ENCODE measurements at places on chromosomes 2 and 18.
A peak's percentile ranks its signal among the peaks of the same experiment; 100 is the strongest.

- no peak for DNase-seq
These were observed 221.3 kb downstream of the MBD2 start for GRCh38 chr18:54003195-54003594.

DNA sequence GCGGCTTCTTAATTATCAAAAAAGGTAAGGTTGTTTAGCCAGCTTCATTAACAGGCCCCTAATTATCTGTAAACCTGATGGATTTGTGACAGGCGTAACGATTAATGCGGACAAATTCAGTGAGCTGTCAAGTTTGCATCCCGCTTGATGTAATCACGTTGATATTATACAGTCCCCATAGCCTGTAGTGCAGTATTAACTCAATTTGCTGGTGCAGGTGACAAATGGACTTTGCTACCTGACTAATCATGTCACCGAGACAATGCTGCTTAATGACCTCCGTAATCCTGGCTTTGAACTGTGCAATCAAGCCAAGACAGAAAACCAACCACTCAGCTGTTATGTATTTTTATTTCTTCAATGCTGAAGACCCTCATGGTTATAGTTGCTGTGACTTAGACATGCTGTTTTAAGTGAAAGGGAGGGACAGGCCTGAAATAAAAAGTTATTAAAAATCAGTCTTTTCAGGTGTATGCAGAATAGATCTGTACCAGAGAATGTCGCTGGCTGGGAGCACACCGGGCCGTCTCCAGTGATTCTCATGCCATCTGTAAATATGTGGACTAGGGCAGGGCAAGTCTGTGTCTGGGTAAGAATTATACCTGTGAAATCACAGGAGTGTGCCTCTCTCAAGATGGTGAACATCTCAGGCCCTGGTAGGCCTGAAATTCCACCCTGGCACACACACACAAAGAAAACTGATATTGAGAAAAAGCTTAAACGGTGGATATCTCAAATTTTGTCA, 4.3 kb downstream of the TSHZ1 start:
- DNase-seq: no peak

GRCh38 chr2:56068746-56069145, 115.0 kb upstream of the CCDC85A start:
- no peak for DNase-seq

- no peak for DNase-seq
These were observed 18.2 kb downstream of the C2orf69 start for GRCh38 chr2:199929262-199929661.

GRCh38 chr2:164824872-164825271, 16.8 kb downstream of the COBLL1 start:
- DNase-seq: peak; percentile 28

GRCh38 chr2:128784626-128785306, 466.1 kb upstream of the HS6ST1 start:
- no peak for DNase-seq

GRCh38 chr2:105690566-105690965, 54.1 kb upstream of the NCK2 start:
- DNase-seq: no peak

- DNase-seq: no peak
These were observed 125.3 kb downstream of the TMEM131 start for GRCh38 chr2:97870396-97870843.

- no peak for DNase-seq
These were observed 249.8 kb downstream of the ANAPC1 start for GRCh38 chr2:111634050-111634794.

DNA sequence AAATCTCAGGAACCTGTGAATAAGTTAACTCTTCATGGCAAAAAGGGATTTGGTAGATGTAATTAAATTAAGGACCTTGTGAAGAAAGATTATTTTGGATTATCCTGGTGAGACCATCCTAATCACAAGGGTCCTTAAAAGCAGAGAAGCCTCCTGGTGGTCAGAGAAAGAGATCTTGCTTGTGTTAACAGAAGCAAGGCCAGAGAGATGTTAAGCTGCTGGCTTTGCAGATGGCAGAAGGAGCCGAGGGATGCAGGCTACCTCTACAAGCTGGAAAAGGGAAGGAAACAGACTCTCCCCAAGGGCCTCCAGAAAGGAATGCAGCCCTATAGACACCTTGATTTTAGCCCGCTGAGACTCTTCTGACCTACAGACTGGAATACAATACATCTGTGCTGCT, 197.0 kb downstream of the STK39 start:
- no peak for DNase-seq

GRCh38 chr18:55343396-55344073, 244.5 kb downstream of the TCF4 start:
- DNase-seq: no peak

GRCh38 chr18:47593744-47594472, 336.6 kb downstream of the SMAD2 start:
- DNase-seq: peak; percentile 51

GRCh38 chr2:54308186-54308585, 52.2 kb upstream of the TSPYL6 start:
- DNase-seq: no peak

- no peak for DNase-seq
These were observed 361.2 kb downstream of the LRRTM4 start for GRCh38 chr2:77161009-77161408.

GRCh38 chr2:226799976-226800940, 638 bp upstream of the IRS1 start:
- peak; percentile 25 for DNase-seq

- DNase-seq: no peak
These were observed 23.9 kb downstream of the SPTBN1 start for GRCh38 chr2:54480025-54480424.

DNA sequence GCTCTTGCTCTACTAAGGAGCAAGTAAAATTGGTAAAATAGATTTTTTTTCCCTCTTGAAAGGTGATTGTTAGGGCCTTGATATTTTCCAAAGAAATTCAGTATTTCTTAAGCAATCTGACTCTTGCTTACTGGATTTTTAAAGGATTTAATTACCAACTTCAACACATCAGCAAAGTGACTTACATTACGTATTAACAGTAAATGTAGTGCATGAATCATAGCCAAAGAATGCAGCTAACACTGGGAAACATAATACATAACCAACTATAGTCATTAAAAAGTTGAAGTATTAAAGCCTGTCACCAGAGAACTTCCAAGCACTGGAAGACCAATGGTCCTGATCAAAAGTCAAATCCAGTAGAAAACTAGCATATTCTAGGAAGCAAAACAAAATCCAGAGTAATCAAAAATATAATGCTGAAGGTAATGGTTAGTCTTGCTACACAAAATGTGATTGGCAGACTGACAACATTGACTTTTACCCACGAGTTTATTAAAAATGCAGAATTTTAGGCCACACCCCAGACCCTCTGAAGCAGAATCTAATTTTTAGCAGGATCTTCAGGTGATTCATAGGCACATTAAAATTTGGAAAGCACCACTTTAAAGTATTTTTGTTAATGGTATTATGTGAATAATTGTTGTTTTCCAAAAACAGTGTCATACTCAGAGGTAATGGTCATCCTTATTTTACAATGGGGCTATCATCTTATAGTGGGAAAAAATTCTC, 31.8 kb upstream of the CAVIN2 start:
- no peak for DNase-seq

GRCh38 chr2:38394903-38395341, 17.8 kb upstream of the ATL2 start:
- no peak for DNase-seq

- DNase-seq: peak; percentile 48
These were observed 103.7 kb upstream of the THOC1 start for GRCh38 chr18:371609-371982.

DNA sequence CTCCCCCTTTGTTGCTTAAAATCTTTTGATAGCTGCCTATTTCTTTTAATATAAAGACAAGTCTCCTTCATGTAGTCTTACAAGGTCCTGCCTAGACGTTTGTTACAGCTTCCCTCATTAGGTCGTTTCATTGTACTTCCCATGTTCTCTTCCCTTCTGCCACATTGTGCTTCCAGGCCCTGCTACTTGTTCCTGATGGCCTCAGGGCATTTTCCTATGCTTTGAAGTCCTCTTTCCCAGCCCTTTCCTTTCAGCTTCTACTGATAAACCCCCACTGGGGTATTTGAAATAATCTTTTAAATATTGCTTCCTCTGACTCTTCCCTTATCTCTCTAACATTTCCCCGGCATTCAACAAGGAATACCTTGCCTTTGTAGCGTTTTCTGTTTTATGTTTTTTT, 67.4 kb downstream of the UBE2E3 start:
- DNase-seq: no peak

- DNase-seq: no peak
These were observed 47.5 kb upstream of the MAP3K20 start for GRCh38 chr2:173028141-173028540.

DNA sequence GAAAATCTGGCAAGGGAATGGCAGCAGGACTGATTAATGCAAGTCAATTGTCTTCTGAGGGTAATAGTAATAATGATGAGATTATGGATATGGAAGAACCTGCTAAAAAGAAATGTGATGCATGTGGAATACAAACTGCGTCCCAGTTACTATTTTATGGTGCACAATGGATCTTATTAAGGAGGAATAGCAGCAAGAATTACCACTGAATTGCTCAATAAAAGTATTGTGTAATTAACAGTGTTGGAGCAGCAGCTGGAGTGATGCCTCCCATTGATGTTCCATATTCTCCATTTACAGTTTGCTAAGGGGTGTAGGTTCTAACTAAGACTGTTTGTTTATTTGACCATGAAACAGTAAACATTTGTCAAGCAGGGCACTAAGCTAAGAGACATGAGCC, 167.9 kb downstream of the HRH4 start:
- no peak for DNase-seq

GRCh38 chr2:150876251-150876950, 385.3 kb downstream of the RBM43 start:
- DNase-seq: no peak

- no peak for DNase-seq
These were observed 122.2 kb downstream of the TANC1 start for GRCh38 chr2:159090514-159091201.

DNA sequence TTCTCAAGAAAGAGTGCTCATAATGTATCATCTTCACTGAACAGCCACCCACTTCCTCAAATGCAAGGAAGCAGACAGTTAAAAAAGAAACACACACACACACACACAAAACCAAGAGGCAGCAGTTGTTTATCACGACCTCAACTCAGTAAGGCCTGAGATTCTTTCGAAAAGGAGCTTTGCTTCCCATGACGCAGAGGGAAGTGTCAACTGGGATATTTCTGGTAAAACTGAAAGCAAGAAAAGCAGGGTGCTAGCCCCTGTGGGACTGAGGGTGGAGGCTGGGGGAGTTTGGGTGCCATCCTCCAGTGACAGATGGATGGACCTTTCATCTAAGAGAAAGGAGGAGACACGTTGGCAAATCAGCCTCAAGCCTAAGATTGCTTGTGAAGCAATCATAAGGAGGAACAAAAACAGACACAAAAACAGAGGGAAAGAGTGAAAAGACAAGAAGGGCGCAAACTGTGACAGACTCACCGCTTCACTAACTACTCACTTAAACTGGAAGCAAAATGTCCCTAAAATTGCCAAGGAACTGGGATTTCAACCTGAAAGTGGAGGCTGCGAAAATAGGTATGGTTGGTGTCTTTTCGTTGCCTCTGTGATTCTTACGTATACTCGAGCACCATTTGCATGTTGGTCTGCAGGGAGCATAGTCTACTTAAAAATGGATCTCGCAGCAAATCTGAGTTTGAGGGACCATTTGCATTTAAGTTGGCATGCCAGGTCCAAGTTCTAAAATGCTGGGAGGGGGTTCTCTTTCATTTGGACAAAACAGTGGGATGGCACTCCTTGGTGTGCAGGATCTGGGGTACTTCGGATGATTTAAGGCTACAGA, at the start of gene ARHGAP25:
Gene ARHGAP25, plus strand, starts transcription at position 124 of the 838 bp plus-strand sequence. Its CDS starts 389 bp downstream, at position 513.
- DNase-seq: no peak

- no peak for DNase-seq
These were observed 101.0 kb downstream of the GPD2 start for GRCh38 chr2:156537141-156537540.

GRCh38 chr2:217650229-217650628, 352.6 kb downstream of the TNS1 start:
- no peak for DNase-seq

DNA sequence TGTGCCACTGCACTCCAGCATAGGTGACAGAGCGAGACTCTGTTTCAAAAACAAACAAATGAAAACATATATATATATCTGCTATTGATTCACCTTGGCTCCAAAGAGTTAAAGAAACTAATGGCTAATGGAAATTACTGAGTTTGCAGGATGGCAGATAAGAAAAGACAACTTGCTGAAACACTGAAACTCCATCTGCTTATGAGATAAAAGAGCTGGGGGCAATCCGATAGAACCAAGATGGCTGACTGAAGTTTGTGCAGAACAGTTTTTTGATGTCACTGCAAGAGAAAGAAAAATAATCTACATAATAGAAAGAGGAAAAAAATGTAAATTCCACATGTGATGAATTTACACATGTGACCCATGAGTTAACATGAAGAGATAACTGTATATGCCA, 88.2 kb downstream of the LRATD1 start:
- DNase-seq: no peak

GRCh38 chr2:174263997-174264396, 15.7 kb upstream of the OLA1 start:
- no peak for DNase-seq

DNA sequence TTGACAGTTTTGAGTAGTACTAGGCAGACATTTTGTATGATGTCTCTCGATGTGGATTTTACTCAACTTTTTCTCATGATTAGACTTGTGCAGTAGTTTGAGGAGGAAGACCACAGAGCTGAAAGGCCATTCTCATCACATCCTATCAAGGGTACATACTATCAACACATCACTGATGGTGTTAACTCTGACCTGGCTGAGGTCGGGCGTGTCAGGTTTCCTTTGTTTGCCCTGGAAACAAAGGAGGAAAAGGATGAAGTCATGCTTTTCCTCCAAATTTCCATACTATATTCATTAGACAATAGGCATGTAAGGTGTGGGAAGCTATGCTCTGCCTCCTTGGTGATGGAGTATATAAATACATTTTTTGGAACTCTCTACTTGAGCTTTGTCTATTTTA, 211.1 kb downstream of the DSEL start:
- no peak for DNase-seq

GRCh38 chr2:64311948-64312621, 141.9 kb upstream of the LGALSL start:
- DNase-seq: peak; percentile 42

GRCh38 chr2:33412920-33413319, 63.5 kb upstream of the RASGRP3 start:
- DNase-seq: peak; percentile 18

DNA sequence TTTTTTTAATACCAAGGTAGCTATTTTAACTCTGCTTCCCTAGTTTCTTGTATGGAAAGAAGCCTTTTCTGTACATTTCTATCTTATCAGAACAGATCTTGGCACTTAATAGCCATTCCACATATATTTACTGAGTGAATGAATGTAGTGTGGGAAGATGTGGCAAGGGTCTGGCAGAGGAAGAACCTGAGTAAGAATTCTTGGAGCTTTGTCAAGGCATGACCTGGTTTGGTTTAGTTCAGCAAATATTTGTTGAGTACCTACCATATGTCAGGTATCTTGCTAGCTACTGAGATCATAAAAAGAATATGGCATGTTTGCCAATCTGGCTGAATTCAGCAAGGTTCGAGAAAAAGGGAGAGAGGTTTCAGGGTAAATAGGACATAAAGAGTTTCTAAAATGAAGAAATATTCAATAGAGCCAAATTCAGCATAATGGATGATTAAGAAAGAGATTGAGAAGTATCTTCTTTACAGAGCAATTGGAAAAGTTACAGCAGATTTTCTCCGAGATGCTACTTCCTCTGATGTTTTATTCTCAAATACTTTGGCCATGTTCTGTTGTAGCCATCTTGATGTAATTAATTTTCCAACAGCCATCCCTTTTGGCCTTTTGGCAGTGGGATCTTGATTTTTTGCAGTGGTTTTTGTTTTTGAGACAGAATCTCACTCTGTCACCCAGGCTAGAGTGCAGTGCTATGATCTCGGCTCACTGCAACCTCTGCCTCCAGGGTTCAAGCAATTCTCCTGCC, 21.7 kb upstream of the MEP1B start:
- DNase-seq: no peak

- DNase-seq: no peak
These were observed 104.5 kb downstream of the VAPA start for GRCh38 chr18:10018289-10018688.
